ENCODE measurements at places on chromosomes 1 and 21.

- DNase-seq, result no peak
These were observed 971 bp downstream of the CAPZB start for GRCh38 chr1:19484338-19484797.

GRCh38 chr21:45261093-45261492, 26.6 kb downstream of the POFUT2 start:
- DNase-seq, result no peak

GRCh38 chr21:15211491-15212133, 146.8 kb upstream of the NRIP1 start:
- DNase-seq, result no peak

GRCh38 chr1:182286761-182287160, 104.8 kb downstream of the GLUL start:
- no peak for DNase-seq

- peak; percentile 59 for DNase-seq
These were observed 5.2 kb downstream of the FOXD3 start for GRCh38 chr1:63327417-63328054.

DNA sequence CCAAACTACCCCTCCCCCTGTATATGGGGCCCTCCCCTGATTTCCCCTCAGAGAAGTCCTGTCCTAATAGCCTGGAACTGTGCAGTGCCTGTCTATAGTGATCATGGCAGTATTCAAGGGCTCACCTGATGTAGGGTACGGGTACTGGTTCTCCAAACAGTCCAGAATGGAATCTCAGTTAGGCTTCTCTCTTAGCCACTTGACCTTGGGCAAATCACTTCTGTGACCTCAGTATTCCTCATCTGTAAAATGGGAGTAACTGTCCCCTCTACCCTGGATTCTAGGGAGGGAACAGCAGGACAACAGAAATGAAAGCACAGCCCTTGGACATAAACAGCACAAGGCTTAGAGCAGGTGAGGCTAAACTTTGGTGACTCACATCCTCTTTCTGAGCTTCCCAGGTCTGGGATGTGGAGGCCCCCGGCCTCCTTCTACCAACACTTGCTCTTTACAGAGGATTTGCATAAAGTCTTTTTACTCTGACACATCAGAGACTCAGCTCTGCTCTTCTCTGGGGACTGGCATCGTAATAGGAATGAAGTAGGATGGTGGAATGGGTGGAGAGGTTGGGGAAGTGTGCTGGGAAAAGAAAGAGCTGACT, 20.0 kb upstream of the PDZK1IP1 start:
- no peak for DNase-seq

DNA sequence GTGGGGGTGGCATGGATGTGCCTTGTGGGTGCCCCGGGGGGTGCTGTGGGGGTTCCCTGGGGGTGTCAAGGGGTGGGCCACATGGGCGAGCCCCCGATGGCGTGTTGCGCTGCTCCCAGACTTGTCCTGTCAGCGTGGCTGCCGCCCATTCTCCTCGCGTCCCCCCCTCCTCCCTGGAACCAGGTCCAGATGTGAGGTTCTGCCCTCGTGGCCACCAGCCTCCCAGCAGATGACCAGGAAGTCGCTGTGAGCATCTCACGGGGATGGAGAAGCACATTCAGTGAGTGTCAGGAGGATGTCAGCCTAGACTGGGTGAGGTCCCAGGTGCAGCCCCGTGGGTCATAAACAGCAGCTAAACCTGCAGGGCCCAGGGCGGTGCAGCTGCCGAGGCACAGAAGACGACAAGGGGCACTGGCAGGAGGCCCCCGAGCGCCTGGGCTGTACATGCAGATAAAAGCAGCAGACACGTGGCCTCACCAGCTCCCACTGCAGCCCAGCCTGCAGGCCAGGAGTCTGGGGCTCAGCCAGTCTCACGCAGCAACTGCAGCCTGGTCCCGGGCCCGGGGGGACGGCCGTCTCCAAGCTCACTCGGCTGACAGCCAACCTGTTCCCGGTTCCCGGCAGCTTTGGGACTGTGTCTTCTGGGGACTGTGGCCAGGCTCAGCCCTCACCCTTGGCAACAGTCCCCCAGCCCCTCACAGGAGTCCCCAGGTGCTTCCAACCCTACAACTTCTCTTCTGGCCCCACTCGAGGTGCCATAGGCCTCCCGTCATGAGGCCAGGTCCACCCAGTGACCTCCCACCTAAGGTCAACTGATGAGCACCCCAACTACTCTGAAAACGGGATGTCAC, 17.5 kb upstream of the COL6A2 start:
- no peak for DNase-seq

DNA sequence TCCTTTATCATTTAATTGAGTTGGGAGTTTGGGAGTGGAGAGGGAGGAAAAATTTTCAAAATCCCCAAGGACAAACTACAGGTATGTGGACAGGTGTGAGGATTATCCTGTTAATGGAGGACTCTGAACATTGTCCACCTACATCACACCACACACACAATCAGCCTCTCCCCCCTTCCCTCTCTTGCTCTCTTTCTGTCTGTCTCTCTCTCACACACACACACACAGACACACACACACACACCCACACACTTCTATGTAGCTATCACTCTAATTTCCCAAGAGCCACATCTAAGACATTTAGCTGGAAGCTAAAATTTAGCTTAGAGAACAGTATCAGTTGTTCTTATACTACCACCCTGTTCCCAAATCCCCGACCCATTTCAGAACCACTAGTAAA, 1.5 kb downstream of the S100A8 start:
- DNase-seq, result no peak

- no peak for DNase-seq
These were observed 4.3 kb upstream of the NADK start for GRCh38 chr1:1782399-1783221.

DNA sequence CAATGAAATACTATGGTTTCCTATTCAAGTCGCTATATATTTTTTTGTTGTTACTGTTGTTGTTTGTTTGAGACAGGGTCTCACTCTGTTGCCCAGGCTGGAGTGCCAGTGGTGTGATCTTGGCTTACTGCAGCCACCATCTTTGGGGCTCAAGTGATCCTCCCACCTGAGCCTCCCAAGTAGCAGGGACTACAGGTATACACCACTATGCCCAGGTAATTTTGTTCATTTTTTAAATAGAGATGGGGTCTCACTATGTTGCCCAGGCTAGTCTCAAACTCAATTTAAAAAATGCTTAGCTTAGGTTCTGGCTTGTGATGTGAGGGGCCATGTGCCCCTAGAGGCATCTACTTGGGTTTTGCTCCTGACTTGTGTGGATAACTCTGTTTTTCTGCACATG, 9.8 kb downstream of the RABIF start:
- DNase-seq, result no peak

DNA sequence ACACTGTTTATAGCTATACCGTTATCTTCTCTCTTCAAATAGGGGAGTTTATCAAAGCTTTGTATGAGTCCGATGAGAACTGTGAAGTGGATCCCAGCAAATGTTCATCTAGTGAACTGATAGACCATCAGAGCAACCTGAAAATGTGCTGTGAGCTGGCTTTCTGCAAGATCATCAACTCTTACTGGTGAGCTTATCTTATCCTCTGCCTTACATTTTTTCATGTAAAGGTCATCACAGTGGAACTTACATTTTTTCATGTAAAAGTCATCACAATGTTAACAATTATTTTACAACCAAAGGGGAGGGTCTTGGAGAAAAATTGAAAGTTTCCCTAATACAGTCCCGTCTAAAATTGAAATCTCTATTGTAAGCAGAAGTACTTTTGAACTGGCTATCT, 45.2 kb downstream of the CLEC20A start:
- no peak for DNase-seq

DNA sequence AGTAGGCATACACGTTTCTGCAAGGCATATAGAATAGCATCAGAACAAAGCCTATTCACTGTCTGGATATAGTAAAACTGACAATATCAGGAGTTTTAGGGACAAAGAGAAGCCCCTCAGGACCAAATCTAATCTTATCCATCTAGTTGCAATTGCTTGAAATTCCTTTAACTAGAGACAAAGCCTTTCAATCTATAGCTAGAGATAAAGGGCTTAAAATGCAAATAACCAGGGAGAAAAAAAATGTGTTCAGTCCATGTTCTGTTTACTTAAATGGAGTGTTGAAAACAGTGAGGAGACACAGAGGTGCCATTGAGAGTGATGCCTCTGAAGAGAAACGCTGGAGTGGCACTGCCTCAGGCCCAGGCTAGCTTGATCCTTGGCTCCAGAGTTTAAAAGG, 286.1 kb downstream of the DPYD start:
- DNase-seq, result no peak

Measured in stimulated activated CD4-positive, alpha-beta T cell treated with anti-CD3 and anti-CD28 coated beads, Interleukin-1b, Interleukin-23, amount 100 ng/mL, for 48 hours (primary cell).